ENCODE measurements at places on chromosomes 11 and 22.

DNA sequence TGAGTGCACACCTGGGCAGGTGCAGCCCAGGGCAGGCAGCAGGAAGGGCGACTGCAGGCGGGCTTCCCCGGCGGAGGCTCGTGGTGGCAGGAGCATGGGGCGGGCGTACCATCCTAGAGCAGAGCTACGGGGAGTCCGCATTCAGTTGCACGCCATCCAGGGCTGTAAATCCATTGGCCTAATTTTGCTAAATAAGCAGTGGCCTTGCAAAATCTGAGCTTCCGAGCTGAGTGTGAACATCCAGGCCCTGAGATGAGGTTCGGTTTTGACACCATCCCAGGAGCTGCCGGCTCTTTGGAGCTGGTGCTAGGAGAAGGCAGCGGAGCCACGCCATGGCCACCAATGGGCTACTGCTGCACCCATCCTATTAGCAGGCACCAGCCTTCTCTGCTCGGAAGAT is 664.8 kb downstream of the BRD1 start:
- no peak for DNase-seq

DNA sequence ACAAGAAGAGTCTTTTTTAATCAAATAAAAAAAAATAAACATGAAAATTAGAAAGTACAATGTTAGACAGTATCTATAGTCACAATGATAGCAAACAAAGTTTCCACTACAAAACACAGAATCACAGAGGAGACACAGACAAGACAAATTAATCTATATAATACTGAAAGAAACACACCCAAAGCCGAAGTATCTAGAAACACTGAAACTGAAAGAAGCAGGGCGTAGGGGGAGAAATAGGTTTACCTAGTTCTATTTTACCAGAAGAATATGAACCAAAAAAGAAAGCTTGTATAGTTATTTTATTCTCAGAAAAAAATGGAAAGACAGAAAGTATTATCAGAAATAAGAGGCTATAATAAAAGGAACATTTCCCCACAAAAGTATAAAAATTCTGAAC is 27.1 kb upstream of the NUP50 start:
- DNase-seq: no peak

DNA sequence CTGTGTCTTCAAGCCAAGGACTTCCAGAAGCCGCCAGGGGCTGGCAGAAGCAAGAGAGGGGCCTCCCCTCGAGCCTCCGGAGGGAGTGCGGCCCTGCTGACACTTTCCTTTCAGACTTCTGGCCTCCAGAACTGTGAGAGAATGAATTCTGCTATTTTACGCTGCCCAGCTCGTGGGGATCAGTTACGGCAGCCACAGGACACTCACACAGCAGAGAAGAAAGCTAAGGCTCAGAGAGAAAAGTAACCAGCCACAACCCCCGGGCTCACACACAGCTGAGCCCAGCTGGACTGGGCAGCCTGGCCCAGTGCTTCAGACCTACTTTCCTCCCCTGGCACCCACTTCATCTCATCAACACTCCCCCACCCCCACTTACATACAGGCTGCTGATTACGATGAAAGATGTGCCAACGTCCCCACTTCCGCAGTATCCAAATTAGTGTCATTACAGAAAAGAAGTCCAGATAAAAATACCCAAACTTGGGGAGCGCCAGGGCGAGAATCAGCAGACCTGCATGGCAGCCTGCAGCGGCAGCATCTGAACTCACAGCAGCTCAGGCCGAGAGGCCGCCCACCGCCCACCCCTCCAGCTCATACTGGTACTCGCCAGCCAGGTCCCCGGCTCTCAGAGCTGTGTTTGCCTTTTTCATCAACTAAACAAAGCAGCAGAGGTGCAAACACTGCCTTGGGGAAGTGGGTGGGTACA is 15.3 kb downstream of the PHF21B start:
- no peak for DNase-seq

- DNase-seq: no peak
Measured at GRCh38 chr22:46108564-46109473, 41.5 kb upstream of the PPARA start.

- no peak for DNase-seq
Measured at GRCh38 chr11:14376920-14377319, 17.9 kb upstream of the RRAS2 start.

DNA sequence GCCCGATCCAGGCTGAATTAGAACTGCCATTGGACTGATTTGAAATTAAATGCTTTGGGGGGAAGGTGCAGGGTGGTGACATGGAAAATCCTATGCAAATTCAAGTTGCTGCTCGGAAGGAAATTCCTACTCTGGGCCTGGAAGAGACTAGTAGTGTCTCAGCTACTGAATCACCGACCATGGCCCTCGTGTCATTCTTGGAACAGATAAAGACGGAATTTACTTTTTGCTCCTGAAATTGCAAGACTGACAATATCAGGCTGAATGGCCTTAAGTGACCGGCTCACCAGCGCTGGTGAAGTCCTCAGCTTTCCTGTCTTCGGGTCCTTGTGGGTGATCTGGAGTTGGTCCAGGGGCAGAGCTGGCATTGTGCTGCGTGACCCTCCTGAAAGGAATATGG is 6.1 kb downstream of the ASCC2 start:
- no peak for DNase-seq

- DNase-seq: no peak
Measured at GRCh38 chr11:30853439-30853838, 267.3 kb upstream of the MPPED2 start.

Data from right atrium auricular region (tissue), 2 donors.